ENCODE measurements at places on chromosomes 2 and 18.

- DNase-seq = no peak
Measured at GRCh38 chr2:60391230-60391629, 162.2 kb downstream of the BCL11A start.

- no peak for DNase-seq
Measured at GRCh38 chr2:1595274-1595673, 149.0 kb downstream of the PXDN start.

- DNase-seq = no peak
Measured at GRCh38 chr2:29242621-29243375, 127.6 kb downstream of the CLIP4 start.

DNA sequence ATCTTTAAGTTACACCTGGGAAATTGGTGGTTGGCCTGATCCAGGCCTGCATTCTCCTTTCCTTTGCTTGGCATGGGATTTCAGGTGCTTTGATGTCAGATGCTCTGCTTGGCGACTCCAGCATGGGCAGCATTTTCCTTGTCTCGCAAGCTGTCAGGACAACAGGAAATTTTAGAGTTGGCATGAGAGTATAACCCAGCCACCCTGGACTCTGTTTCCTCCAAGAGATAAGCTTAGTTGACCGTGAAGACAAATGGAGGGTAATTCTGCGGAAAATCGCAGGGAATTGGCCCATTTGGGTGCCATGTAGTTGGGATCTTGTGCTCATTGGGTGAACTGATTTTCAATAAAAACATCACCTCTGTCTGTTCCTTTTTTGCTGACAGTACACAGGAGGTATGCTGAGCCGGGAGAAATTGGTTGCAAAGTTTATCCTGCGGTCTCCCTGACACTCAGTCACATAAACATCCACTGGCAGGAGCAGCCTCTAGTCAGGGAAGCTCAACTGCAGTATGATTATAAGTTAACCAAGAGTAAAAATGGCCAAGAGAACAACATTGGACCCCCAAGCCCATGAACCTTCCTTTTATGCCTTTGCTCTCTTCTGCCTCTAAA is 409.9 kb downstream of the SETBP1 start:
- DNase-seq = no peak

- no peak for DNase-seq
Measured at GRCh38 chr2:56025469-56026193, 102.0 kb upstream of the EFEMP1 start.

DNA sequence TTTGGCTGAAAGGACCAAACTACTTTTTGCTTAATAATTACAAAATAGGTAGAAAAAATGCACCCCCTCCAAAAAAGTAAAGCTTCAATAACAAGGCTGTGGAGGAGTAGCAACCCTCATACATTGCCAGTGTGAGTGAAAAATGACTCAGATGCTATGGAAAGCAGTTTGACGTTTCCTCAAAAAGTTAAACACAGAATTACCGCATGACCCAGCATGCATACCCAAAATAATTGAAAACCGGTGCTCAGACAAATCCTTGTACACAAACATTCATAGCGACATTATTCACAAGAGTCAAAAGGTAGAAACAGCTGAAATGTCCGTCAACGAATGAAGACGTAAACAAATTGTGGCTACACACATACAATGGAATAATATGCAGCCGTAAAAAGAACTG is 38.8 kb upstream of the DAPL1 start:
- no peak for DNase-seq

DNA sequence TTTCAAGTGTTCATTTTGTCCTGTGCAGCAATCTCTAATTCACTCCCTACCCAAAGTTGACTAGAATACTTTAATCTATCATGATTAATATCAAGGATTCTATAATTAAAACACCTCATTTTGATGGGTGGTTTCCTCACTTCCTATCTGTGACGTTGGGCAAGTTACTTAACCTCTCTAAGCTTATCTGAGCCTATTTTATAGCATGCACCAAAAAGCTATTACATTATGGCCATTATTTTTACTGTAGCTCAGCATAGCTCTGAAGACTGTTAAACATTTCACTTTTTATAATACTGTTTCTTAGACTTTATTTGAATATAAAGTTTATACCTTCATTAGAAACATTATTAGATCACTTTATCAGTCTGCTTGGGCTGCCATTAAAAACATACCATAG is 579.6 kb upstream of the NXPH2 start:
- no peak for DNase-seq

DNA sequence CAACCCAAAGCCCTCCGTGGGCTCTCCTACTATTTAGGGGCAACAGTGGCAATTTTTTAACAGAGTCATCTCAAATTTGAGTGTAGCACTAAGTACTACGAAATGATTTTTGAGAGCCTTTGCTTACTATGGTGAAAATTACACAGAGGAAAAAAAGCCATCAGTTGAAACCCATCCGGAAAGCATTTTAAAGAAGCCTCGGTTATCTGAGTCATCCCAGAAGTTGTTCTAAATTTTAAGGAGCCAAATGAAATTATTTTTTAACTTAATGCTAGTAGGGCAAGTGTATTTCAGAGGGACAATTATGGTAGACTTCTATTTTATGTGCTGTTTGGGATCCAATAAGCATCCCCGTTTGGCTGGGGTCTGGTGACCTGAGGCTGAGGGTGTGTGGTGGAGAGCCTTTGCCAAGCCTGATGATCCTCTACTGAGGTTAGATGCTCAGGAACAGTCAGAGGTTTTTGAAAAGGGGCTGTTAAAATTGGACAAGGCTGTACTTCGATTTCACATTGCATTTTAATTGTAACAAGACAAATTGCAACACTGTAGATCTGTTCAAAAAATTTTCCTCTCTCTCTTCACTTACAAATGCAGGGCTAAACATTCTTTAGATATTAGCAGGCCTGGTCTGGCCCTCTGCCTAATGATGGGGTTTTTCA is 47.0 kb downstream of the RAPGEF4 start:
- DNase-seq = no peak

DNA sequence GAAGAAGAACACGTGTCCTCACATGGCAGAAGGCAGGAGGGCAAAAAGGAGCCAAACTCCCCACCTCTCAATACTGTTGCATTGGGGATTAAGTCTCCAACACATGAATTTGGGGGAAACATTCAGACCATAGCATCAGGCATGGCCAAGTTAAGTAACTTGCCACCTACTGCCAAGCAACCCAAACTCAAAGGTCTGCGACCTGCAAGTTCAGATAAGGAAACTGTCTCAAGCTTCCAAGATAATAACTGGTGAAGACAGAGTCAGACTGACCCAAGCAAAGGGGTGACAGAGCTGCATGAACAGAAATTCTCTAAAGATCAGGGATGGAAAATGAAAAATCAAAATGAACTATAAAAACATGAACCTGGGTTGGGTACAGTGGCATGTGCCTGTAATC is 188.7 kb upstream of the SIX3 start:
- no peak for DNase-seq

GRCh38 chr2:164661349-164661748 is 40.1 kb upstream of the GRB14 start:
- peak; percentile 48 for DNase-seq

- DNase-seq = no peak
Measured at GRCh38 chr18:55249550-55249949, 290.3 kb upstream of the CCDC68 start.

GRCh38 chr2:105393373-105394055 is 5.3 kb downstream of the FHL2 start:
- peak; percentile 89 for DNase-seq

GRCh38 chr2:198476007-198476406 is 671.6 kb downstream of the PLCL1 start:
- DNase-seq = no peak

- DNase-seq = no peak
Measured at GRCh38 chr2:41151746-41152145, 699.9 kb upstream of the SLC8A1 start.

GRCh38 chr2:236343400-236344161 is 79.4 kb upstream of the ASB18 start:
- peak; percentile 73 for DNase-seq

DNA sequence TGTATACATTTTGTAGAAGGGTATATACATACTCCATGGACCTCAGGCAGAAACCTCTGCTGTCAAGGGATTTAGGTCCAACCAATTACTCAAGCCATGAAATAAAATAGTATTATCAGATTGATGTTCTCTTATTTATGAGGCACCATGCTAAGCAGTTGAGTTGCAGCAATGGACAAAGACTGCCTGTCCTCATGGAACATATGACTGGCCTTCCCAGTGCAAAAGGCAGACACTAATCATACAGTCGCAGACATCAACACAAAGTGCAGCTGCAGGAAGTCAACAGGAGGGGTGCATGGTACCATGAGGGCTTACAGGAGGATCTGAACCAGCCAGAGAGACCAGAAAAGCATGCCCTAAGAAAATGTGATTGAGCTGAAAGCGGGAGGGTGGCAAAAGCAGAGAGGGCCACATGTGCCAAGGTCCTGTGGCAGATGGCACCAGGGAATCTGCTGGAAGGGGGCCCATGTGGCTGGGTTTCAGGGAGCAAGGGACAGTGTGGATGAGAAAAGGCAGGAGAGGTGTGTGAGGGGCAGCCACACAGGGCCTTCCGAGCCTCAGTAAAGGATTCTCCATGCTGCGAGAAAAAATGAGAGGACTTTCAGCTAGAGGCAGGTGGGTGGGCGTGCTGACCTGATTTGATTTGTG is 61.4 kb upstream of the RNF152 start:
- DNase-seq = no peak

GRCh38 chr2:118632921-118633320 is 214.5 kb downstream of the EN1 start:
- no peak for DNase-seq

DNA sequence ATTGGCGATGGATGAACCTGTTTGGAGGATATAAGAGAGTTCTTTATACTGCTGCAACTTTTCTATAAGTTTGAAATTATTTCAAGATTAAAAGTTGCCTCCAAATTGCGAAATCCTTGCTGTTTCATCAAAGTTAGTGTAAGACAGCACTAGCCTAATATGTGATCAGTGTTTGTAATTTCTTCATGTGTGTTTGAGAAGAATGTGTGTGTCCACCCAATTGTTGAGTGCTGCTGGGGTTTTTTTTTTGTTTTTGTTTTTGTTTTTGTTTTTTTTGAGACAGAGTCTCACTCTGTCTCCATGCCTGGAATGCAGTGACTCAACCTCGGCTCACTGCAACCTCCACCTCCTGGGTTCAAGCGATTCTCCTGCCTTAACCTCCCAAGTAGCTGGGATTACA is 33.4 kb downstream of the CDK15 start:
- peak; percentile 70 for DNase-seq

- peak; percentile 62 for DNase-seq
Measured at GRCh38 chr18:74604774-74605173, 7.1 kb downstream of the ZNF407 start.

DNA sequence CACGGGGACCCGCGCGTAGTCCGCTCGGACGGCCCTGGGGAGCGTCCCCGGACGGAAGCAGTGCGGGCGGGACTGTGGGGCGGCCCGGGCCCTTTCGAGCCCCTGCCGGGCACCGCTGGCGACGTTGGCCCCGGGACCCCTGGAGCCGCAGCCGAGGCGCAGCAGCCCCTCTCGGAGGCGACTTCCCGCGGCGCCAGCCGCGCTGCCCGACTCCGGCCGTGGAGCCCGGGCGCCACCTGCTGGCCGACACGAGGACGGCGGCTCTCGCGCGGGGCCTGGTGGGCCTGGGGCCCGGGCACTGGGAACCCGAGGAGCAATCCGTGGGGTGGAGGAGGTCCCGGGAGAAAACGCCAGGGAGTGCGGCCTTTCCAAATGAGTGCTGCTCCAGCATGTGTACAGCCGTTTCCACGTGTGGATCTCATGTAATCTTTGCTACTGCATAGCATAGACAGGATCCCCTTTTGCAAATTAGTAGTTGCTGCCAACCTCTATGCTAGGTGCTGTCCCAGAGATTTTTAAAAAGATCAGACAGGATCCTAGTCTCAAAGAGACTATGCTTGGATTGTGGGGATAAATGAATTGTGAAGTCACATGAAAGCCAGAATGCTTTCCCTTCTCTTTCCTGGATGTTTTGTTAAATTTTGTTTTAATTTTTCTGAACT is 4.0 kb downstream of the ID2 start:
- DNase-seq = peak; percentile 59

- DNase-seq = no peak
Measured at GRCh38 chr2:230220347-230220969, 674 bp upstream of the SP110 start.

- DNase-seq = no peak
Measured at GRCh38 chr18:58557008-58557435, 71.9 kb downstream of the ALPK2 start.

- peak; percentile 58 for DNase-seq
Measured at GRCh38 chr2:38037757-38038621, 38.0 kb downstream of the CYP1B1 start.

DNA sequence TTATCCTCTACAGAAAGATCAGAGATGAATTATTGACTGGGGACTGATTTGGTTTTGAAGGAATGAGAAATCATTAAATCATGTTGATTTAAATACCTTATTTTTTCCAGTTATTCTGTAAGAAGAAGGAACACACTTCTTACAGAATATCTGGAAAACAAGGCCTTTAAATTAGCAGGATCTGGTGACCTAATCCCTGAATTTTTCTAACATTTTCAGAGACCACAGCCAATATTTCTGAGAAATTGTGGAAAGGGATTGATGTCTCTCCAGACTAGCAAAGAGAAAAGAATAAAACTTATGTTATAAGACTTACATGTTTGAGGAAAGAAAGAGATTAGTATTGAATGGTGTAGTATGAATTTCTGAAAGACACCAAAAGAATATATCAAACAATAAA is 104.0 kb downstream of the KCNE4 start:
- no peak for DNase-seq

DNA sequence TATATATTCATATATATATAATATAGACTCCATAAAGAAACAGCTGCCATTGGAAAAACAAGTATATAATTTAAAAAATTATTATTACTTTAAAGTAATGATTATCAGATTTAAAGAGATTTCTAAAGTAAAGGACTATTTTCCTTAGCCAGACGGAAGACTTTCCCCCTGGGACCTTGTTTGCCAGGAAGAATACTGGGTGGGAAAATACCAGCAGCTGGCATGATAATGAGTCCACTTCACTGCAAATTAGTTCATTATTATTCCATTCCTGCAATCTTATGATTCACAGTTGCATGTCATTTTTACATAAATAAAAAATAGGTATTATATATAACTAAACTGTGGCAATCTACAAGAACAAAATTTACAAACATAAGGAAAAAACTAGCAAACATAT is 339.8 kb upstream of the CDH7 start:
- DNase-seq = no peak

GRCh38 chr2:187264612-187265011 is 183.4 kb downstream of the CALCRL start:
- DNase-seq = no peak

GRCh38 chr2:6906165-6906741 is 11.0 kb upstream of the RNF144A start:
- DNase-seq = no peak

GRCh38 chr2:216205486-216205885 is 96.3 kb downstream of the XRCC5 start:
- no peak for DNase-seq

All from fibroblast of skin of abdomen (primary cell).